Aorta (tissue), 5 donors: ENCODE measurements at places on chromosomes 6 and 20. TPM values are rescaled to one million over a fixed set of nuclear protein-coding genes. Genes with fewer than 3 reads are reported as not detected.

DNA sequence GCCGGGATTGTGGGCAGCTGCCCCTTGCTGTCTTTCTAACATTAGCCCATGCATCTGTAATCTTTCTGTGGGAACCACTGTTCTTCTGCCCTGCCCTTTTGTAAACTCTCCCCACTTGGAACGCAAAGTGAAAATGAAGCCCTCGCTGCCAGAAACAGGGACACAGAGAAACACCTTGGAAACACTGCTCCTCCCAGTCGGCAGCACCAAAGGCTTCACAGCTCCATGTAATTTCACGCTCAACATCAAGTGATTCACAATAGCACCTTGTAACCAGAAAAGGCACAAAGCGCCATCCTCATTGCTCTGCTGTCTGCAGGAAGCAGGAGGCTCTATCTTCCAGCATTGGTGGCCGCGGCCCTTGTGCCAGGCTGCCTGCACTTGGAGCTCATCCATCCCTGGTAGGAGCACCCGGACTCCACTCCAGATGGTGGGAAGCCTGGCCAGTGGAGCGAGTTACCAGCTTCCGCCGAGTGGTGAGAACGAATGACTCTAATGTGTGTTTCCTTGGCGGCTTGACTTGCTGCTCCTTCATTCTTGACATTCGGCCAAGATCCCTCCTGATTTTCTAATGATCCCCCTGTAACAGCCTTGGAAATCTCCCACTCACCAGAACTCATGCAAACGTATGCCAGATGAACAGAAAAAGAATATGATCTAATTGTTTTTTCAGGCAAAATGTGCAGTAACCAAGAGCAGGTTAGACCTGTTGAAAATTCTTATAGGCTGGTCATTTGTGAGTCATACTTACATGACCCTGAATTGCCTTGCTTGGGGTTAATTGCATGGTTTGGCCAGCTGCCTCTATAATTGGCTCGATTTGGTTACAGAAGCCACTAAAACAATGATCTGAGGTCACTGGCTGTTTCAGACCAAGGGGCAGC is 169.1 kb upstream of the CDYL start:
- DNase-seq, result peak; percentile 80

- no peak for DNase-seq
These were observed 142.3 kb downstream of the UNC5CL start for GRCh38 chr6:40896696-40897095.

DNA sequence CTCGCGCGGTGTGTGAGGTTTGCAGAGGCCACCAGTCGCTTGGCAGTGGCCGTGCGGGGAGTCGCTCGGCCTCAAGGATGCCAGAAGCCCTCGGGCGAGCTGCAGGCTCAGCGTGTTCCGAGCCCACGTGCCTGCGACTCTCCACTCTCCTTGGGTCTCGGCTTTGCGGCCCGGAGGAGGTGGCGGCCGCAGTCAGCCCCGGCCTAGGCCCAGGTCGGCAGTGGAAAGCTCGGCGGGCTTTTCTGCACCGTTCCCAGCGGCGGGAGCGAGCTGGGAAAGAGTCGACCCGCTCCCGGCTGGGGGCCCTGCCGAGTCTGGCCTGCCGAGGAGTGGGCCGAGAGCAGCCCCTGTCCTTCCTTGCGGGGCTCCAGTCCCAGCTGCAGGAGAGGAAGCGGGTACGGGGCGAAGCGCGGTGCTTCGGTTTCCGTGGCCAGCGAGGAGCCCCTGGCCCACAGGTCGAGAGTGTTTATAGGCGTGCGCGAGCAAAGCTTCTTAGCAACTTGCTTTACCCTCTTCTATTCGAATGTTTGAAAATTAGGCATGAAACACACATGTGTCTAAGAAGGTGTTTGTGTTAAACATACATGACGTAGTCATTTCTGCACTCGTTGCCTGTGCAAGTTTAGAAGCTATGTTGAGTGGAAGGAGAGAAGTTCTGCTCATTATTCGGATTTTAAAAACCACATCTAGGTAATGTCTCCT is 5.6 kb downstream of the FOXC1 start:
- peak; percentile 82 for DNase-seq

DNA sequence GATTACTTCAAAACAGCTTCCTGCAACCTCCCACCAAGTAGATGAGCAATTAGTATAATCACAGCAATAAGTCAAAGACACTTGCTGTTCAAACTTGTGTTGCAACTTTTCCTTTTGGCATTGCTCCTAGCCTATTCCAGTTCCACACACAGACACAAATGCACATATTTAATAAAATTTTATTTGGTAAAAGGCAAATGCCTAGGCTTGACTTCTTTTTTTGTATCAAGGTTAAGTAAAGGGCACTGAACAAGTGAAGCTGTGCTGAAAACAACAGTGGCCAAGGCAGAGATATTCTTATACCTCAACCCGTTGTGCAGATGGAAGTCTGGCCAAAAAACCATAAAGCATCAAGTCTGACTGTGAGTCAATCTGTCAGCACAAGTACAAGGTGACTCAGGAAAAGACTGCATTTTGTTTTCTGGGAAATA is 708.4 kb upstream of the CITED2 start:
- DNase-seq, result no peak

DNA sequence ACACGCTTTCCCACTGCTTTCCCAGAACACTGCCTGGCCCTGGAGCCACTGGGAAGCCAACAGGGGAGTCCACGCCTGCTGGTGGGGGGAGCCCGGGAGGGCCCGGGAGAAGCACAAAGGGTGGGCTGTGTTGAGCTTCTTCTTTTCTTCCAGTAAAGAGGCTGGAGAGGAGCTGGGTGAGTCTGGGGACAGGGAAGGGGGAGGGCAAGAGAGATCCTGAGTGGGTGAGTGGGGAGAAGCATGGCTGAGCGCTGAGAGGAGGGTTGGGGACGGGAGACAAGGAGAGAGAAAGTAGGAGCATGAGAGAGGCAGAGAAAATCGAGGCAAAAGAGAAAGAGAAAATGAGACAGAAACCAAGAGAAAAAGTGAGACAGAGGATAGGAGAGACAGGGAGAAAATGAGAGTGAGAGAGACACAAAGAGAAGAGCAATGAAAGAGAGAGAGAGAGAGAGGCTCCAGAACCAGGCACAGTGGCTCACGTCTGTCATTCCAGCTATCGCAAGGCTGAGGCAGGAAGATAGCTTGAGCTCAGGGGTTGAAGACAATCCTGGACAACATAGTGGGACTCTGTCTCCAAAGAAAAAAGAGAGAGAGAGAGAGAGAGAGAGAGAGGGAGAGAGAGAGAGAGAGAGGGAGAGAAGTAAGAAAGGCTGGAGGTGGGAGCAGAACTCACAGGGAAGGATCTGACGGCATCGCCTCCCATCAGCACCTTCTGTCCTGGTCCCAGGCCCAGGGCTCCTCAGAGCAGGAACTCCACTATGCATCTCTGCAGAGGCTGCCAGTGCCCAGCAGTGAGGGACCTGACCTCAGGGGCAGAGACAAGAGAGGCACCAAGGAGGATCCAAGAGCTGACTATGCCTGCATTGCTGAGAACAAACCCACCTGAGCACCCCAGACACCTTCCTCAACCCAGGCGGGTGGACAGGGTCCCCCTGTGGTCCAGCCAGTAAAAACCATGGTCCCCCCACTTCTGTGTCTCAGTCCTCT is 2.0 kb downstream of the LST1 start:
- no peak for DNase-seq

SIGLEC1 gene
- 16.8 TPM for total RNA-seq

KHDC1L gene
- total RNA-seq, result 0.66 TPM
